Mesenteric fat pad (tissue), 1 donor: ENCODE measurements at places on chromosomes 3 and 15. TPM values are rescaled to one million over a fixed set of nuclear protein-coding genes. Genes with fewer than 3 reads are reported as not detected.

The EPHA3 gene
- 2.8 TPM for total RNA-seq

The SUCLG2 gene
- total RNA-seq, result 47.1 TPM

The CCDC12 gene
- 33.1 TPM for total RNA-seq

The FAM227B gene
- total RNA-seq, result 0.71 TPM

The CELF6 gene
- 1.6 TPM for total RNA-seq

The MOBP gene
- total RNA-seq, result not detected

The COL8A1 gene
- total RNA-seq, result 18.5 TPM

The CNTN6 gene
- total RNA-seq, result 0.29 TPM

The SH2D7 gene
- total RNA-seq, result not detected

The MESP1 gene
- total RNA-seq, result 16.0 TPM

The SECISBP2L gene
- total RNA-seq, result 61.0 TPM

The HIGD2B gene
- not detected for total RNA-seq

The CCDC39 gene
- 0.64 TPM for total RNA-seq

The SLC28A1 gene
- total RNA-seq, result 0.19 TPM
